ENCODE measurements at places on chromosomes 7 and 10. TPM values are rescaled to one million over a fixed set of nuclear protein-coding genes. Genes with fewer than 3 reads are reported as not detected.

Gene HABP2
- total RNA-seq: not detected

DNA sequence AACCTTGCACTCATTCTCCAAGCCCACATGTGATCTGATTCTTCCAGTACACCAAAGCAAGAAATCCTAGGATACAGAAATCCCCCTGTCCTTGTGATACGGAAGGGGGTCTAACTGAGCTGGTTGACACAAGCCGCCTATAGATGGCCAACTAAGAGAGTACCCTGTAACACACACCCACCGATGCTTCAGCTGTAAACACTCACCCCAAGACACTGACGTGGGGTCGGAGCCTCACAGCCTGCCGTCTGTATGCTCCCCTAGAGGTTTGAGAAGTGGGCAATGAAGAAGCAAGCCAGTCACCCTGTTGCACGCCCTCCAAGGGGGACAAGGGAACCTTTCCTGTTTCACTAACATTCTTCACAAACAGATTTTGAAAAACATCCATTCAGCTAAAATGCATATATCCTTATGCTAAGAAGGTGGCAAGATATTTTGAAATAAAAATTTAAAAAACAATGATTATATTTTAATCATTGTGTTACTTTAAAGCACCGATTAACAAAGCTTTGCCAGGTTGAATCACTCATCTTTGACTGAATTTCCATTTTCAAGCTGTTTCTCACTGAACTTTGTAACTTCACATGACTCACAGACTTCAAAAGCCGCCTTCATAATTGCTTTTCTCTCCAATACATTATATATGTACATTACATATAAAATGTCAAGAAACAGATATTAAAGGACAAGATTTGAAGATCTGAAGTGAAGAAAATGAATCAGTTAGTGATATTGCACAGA lies 329.3 kb downstream of the ARL4A start:
- H3K27ac ChIP-seq: no peak overlapping the region
- DNase-seq: no peak
- H3K4me3 ChIP-seq: no peak overlapping the region

DNA sequence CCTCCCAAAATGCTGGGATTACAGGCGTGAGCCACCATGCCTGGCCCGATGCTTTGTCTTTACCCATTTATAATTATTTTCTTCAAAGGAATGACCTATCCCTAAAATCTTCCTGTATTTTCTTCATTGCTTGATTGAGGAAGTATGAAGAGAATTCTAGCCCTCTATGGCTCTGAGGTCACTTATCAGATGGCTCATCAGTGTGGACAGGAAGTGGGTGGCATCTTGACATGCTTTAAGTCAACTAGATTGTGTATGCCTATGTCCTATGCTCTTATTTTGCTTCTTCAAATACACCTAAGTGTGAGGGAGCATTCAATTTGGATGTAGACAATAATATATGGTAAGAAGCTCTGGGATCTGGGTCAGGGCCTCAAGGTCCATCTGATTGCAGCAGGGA lies 1020.5 kb downstream of the LRMDA start:
- no peaks in the 10 kb centered on the region for H3K27me3 ChIP-seq
- no peaks in the 10 kb centered on the region for H3K36me3 ChIP-seq
- no peaks in the 10 kb centered on the region for H3K4me1 ChIP-seq
- H3K27ac ChIP-seq: no peak overlapping the region

Gene PNLIP
- total RNA-seq: not detected

DNA sequence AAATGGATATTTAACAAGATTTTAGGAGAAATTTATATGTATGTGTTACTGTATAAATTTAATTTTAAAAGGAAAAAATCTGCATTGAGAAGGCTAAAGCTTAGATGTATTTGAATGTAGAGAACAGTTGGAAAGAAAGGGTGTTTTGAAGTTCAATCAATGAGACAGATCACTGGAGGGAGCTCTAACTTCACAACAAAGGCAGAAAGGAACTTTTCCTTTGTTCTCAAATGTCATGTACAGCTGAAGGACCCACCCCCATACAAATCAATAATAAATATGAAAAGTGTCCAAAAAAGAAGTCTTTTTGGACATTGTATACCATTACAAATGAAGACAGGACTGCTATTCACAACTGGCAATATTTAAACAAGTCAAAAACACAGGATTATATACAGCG lies 403.4 kb downstream of the DNAJB9 start:
- H3K27ac ChIP-seq: no peak overlapping the region
- no peaks in the 10 kb centered on the region for H3K27me3 ChIP-seq
- no peaks in the 10 kb centered on the region for H3K4me1 ChIP-seq
- no peaks in the 10 kb centered on the region for H3K36me3 ChIP-seq
- no peak overlapping the region for H3K4me3 ChIP-seq

Gene MALRD1
- not detected for total RNA-seq

GRCh38 chr10:59907537-59907917 lies 1.2 kb upstream of the CCDC6 start:
- H3K27me3 ChIP-seq: no peaks in the 10 kb centered on the region
- peaks cover 64% of the 10 kb centered on the region for H3K4me1 ChIP-seq
- H3K27ac ChIP-seq: peak overlapping the region; percentile 91

All from activated T-cell treated with anti-CD3 and anti-CD28 coated beads, Interleukin-2, amount 50 U/mL, for 72 hours (primary cell).